ENCODE measurements at places on chromosomes 2 and 18. TPM values are rescaled to one million over a fixed set of nuclear protein-coding genes. Genes with fewer than 3 reads are reported as not detected.

ZC3H6 gene
- total RNA-seq, result 13.2 TPM

ACMSD gene
- total RNA-seq, result not detected

HOXD13 gene
- total RNA-seq, result 18.7 TPM

LAMA1 gene
- 1.4 TPM for total RNA-seq

LIMS3 gene
- total RNA-seq, result 9.7 TPM

DPYSL5 gene
- total RNA-seq, result 0.71 TPM

NYAP2 gene
- 0.36 TPM for total RNA-seq

ASB18 gene
- total RNA-seq, result not detected

ST8SIA3 gene
- total RNA-seq, result 0.27 TPM

EMILIN1 gene
- 350 TPM for total RNA-seq

C2orf81 gene
- 2.0 TPM for total RNA-seq

HMSD gene
- not detected for total RNA-seq

All from sigmoid colon (tissue), 7 donors.